ENCODE measurements at places on chromosomes 13 and 19.

DNA sequence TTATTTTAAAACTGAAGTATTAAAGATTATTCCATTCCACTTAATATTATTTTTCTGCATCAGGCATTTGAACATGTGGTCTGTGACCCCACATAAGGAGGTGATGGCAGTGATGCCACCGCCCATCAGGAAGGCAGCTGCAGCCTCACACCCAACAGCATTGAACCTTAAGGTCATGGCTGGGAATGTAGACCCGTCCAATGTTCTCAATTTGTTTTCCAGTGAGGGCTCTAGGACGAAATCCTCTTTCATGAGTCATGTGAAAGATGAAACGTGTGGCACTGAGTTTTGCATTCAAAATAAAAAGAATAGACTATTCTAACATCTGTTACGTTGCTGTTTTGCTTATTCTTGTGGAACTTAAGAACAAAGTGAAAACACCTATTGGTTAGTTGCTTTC, 74.5 kb upstream of the ANKRD10 start:
- no peak for DNase-seq

DNA sequence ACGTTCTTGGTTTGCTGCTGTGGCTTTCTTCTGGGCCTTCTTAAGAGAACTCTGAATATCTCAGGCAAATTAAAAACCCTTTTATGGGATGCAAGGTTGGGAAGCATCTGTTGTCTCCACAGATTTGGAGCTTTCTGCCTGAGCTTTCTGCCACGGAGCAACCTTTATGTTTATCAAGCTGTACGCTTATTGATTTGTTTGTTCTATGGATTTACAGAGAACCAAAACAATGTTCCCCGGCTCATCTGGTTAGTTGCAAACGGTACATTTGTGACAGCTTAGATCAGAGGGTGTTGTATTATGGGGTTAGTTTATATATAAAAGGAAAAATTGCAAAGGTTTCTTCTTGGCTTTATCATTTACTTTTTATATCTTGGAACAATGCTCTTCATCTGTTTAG, 479.6 kb downstream of the DIAPH3 start:
- no peak for DNase-seq

DNA sequence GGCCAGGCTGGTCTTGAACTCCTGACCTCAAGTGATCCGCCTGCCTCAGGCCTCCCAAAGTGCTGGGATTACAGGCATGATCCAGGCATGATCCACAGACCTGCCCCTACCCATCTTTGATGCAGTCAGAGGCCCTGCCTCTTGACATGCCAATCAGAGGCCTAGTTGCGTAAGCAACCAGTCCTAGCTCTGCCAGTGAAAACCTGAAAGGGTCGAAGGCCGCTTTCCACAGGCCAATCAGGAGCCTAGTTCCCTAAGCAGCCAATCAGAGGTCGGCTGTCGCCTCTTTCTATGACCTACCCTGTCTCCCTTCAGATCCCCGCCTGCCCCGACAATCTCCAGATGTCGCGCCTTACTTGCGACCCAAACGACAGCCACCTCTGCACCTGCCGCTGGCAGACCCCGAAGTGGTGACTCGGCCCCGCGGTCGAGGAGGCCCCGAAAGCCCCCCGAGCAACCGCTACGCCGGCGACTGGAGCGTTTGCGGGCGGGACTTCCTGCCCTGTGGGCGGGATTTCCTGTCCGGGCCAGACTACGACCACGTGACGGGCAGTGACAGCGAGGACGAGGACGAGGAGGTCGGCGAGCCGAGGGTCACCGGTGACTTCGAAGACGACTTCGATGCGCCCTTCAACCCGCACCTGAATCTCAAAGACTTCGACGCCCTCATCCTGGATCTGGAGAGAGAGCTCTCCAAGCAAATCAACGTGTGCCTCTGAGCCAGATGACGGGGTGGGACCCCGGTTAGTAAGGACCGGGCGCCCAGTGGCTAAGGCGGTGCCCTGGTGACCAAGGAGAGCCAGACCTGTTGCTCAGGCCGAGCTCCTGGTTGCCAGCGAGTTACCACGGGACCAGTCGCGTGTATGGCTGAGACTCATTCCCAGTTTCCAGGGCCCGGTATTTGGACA, 6.3 kb downstream of the SYDE1 start:
- DNase-seq: no peak

- no peak for DNase-seq
Measured at GRCh38 chr19:18419699-18420460, 682 bp downstream of the SSBP4 start.

DNA sequence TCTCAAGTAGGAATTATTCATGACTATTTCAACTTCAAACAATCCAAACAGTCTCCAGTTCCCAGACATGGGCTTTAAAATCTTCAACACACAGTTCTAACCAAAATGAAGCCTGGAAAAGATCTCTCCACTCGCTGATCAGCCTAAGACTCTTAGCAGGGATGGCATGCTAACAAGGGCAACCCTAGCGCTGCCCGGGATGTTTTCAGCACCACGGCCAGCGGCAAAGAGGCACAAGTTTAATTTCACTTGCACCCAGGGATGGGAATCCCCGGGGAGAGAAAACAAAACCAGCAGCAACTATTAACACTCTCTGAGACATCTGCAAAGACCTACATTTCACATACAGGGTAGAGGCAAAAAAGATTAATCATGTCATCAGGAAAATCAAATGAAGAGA, 43.0 kb downstream of the CACNA1A start:
- peak; percentile 48 for DNase-seq

DNA sequence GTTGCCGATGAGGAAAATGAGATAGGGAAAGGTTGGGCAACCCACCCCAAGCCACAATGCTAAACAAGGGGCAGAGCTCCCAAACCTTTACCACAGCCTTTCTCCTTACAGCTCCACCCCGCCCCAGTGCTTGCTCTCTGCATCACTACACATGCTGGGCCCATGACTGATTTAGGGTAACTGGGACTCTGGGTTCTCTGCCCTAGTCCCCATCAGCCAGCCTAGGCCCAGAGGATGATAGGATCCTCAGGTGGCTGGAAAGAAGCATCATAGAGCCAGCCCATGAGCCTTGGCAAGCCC, 11.6 kb downstream of the C19orf47 start:
- DNase-seq: no peak

GRCh38 chr13:86932776-86933334, 738.3 kb upstream of the SLITRK5 start:
- no peak for DNase-seq
